ENCODE measurements at places on chromosomes 7 and 10.

DNA sequence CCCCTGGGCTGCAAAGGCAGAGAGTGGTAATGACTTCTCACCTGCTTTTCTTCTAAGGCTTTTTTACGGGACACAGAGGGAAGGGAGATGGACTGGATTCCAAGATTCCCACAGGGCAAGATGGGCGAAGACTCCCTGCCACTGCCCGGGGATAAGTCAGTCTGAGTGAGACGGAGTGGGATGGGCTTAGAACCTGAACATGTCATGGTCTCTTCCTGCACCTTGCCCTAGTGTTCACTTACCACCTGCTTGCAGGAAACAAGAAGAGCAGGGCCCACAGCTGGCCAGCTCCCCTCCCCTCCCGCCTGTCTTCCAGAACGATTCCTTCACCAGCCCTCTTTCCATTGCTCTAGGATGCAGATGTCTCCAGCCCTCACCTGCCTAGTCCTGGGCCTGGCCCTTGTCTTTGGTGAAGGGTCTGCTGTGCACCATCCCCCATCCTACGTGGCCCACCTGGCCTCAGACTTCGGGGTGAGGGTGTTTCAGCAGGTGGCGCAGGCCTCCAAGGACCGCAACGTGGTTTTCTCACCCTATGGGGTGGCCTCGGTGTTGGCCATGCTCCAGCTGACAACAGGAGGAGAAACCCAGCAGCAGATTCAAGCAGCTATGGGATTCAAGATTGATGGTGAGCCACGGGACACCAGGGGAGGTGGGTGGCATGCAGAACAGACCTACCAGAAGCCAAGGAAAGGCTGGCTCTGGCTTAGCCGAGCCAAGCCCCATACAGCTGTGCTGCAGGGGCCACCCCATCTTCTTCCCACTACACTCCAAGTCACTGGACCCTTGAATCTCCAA is 1.3 kb downstream of the SERPINE1 start:
- DNase-seq, result no peak

- DNase-seq, result no peak
Measured at GRCh38 chr10:12501841-12502525, 152.6 kb downstream of the CAMK1D start.

- DNase-seq, result no peak
Measured at GRCh38 chr10:6200734-6201515, 1.8 kb upstream of the PFKFB3 start.

DNA sequence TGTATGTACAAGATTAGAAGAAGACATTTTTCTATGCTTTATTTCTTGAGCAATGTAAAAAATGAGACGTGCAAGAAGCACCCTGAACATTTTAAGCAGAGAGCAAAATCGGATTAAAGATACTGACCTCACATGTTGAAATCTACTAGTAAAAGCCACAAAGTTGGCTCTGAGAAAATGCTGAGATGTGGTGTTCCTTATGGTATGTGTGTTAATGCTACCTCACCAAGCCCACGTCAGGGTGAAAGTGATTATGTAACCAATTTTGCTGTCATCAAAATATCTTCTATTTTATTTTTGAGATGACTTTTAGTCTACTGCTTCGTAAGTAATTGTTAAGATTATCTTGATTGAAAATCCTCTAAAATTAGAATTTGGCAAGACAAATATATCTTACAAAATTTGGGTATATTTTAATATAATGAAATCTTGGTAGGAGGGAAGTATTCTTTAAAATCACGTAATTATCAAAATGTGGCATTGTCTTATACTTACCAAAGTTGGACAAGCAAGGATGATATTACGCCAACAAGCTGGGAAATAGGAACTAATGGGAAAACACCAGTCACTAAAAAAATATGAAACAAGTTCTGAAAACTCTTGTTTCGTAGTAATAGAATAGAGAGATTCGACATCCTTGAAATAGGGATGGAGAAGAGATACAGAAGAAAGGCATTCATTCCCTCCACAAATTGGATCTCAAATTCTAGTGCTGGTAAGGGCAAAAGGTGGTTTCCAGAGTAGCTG is 5.8 kb downstream of the ADO start:
- DNase-seq, result no peak

DNA sequence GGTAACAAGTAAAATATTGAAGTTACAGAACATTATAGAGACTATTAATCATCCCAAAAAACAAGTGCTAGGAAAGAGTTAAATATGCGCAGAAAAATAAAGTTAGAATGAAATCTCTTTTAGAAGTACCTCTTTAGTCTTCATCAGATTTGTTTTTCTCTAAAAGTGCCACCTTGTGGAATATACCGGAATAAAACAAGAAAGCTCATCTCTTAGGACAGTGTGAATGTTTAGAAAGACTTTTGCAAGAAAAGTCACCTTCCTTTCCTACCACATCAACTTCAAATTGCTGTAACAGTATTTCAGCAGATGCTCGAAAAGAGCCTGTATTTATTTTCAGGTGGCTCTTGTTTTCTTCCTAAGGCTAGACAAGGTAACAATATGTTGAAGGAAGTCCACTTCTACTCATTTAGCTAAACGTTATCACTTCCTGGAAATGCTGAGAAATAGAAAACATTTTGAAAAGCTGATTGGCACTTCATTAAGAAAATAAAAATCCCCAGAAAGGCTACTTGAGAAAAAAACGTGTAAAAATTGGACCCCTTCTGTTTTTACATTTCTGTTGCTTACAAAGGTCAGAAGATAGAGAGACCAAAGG is 19.8 kb upstream of the FAM133B start:
- no peak for DNase-seq

- DNase-seq, result no peak
Measured at GRCh38 chr7:4880218-4880617, 3.3 kb downstream of the RADIL start.
